Fibroblast of skin of right quadriceps (primary cell): ENCODE measurements at places on chromosomes 5 and 9.

GRCh38 chr5:167392240-167392639 lies 899.2 kb upstream of the WWC1 start:
- no peak for DNase-seq

DNA sequence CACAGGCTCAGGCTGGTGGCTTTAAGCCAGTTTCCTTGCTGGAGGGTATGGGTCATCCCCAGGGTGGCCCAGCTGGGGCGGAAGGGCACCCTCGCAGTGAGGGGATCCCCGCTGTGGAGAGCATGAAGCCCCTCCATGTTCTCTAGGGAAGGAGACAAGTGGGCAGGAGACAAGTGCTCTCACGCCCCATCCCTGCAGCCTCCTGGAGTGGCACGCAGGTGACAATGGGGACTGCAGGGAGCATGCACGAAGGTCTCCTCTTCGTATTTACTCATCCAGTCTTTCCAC lies 83.3 kb downstream of the GTF3C4 start:
- no peak for DNase-seq

DNA sequence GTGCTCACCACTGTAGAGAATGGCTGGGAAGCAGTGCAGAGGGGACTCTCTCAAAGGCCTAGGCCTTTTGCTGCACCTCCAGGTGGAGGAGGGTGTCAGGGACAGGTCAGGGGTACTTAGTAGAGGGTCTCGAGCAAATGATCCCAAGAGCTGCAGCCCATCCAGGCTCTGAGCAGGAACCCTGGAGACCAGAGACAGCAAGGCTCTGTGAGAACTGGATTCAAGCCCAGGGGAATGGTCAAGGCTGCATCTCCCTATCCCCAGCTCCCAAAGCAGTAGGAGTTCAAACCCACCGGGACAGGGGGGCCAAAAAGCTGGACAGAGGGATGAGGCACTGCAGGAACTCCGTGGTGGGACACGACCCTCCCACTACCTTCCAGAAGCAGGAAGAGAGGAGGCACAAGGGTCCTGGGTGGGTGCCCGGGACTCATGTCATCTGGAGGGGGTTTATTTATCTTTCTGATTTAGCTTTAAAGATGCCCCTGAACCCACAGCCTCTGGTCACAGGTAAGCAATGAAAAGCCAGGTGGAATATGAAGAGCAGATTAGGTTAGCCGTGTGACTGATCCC lies 124.8 kb downstream of the MVB12B start:
- no peak for DNase-seq

DNA sequence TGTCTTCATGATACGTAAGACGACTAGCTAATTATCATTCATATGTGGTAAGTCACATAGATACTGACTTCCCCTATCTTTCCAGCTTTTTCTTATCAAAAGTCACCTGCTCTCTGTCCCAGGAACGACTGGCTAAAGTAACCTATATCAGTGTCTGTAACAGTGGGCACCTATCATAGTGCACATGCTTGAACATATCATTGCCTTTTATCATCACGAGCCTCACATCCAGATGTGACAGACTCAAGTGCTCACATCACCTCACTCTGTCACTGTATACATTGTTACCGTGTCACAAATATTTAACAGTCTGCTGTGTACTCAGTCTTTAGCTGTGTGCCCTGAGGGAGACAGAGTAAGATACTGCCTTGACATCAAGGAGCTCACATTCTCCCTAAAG lies 125.4 kb upstream of the CCDC152 start:
- DNase-seq, result no peak

DNA sequence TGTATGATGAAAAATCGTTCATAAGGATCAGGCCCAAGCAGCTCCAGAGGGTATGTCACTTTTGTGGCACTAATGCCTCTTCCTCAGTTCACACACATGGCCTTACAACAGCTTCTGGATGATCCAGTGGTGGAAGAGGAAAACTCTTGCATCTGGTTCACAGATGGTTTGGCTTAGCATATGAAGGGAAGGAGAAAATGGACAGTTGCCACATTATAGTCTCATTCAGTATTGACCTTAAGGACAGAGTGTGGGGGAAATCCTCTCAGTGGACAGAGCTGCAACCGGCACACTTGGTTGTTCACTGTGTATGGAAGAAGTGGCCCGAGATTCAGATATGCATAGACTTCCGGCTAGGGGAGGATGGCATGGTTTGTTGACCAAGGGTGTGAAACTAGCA lies 22.8 kb downstream of the C9orf57 start:
- DNase-seq, result no peak

GRCh38 chr9:2621722-2622460 lies at the start of gene VLDLR:
TSS of gene VLDLR (plus strand) at chr9:2621787. CDS start at chr9:2622190, 403 bp downstream.
- peak; percentile 38 for DNase-seq

GRCh38 chr5:55308254-55308836 lies 556 bp downstream of the MTREX start:
- DNase-seq, result no peak

DNA sequence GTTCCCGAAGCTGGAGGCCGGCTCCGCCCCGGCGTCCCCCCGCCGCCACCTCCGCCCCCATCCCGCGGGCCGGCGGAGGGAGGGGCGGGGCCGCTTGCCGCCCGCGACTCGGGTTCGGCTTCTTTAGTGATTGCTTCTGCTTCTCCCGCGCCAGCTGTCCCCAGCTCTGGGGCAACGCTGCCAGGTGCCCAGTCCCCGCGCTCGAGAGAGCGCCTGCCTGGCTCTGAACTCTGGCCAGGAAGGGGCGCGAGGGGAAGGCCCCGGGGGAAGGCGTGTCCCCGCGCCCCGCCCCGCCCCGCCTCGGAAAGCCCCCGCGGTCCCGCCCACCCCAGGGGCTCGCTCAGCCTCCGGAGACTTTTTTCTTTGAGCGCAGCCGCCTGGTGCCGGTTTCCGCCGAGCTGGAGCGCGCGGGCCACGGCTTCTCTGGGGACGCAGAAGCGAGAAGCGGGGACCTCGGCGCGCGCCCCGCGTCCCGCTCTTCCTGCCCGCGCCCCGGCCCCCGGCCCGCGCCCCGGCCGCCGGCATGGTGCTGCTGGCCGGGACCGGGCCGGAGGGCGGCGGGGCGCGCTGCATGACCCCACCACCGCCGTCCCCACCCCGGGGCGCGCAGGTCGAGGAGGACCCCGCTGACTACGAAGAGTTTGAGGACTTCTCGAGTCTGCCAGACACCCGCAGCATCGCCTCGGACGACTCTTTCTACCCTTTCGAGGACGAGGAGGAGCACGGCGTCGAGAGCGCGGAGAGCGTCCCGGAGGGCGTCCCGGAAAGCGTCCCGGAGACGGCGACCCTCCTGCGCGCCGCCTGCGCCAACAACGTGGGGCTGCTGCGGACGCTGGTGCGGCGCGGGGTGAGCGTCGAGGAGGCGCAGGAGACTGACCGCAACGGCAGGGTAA lies at the start of gene ANKRD33B:
Gene ANKRD33B, plus strand, starts transcription at position 126 of the 893 bp plus-strand sequence. Its CDS starts 398 bp downstream, at position 524.
- peak; percentile 75 for DNase-seq

DNA sequence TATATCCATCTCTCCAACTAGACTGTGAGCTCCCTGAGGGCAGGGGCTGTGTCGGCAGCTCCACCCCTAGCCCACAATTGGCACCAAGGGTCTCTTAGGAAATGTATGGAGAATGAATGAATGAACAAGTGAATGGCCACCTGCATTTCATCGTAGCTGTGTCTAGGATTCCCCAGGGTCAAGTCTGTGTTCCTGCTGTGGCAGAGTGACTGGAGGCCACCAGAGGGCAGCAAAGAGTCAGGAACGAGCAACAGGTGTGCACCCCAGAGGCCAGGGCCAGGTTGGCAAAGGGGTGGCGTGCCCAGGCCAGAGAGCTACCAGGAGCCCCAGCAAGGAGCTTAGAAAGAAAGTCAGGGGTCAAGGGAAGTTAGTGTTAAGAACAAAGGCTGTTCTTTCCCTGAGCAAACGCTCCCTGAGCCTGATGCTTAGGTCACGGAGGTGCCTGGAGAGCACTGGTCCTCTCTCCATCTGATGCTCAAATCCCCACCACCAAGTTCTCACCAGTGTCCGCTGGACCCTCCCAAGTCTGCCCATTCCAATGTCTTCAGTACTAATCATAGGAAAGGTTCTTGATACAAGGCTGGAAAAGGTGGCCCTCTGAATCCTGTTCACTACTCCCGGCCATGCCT lies 160.7 kb downstream of the PAX5 start:
- DNase-seq, result peak; percentile 28

DNA sequence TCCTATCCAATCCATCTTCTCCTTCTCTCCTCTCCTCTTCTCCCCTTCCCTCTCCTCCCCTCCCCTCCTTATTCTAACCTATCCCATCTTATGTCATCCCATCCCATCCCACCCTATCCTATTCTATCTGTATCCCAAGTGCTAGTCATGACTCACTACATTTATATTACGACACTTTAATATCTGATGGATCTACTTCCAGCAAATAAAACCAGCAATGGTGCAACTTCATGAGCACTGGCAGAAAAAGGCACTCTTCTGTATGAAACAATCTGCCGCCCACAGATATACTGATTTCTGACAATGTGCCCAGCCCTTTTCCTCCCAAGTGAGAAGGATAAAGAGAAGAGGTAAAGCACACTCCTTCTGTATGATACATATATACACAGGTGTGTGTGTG lies 86.6 kb upstream of the ANKH start:
- peak; percentile 8 for DNase-seq

- peak; percentile 89 for DNase-seq
These were observed 42.5 kb downstream of the SLIT3 start for GRCh38 chr5:169258372-169259000.

GRCh38 chr5:65967288-65968066 lies 41.1 kb downstream of the ERBIN start:
- DNase-seq, result no peak
